ENCODE measurements at places on chromosomes 5 and 9. TPM values are rescaled to one million over a fixed set of nuclear protein-coding genes. Genes with fewer than 3 reads are reported as not detected.

NPM1 gene
- 526 TPM for total RNA-seq

GRCh38 chr5:141617682-141618029 is 1.1 kb downstream of the DIAPH1 start:
- DNase-seq, result no peak

ANXA1 gene
- total RNA-seq, result 1,420 TPM

GRCh38 chr9:100186356-100186755 is 87.3 kb downstream of the INVS start:
- no peak for DNase-seq

- DNase-seq, result no peak
Observed at GRCh38 chr9:8621416-8621815, 821.8 kb upstream of the DMAC1 start.

GRCh38 chr5:157541447-157542118 is 34.0 kb downstream of the ADAM19 start:
- DNase-seq, result no peak

KIF20A gene
- not detected for total RNA-seq

PLAA gene
- total RNA-seq, result 23.3 TPM

DNA sequence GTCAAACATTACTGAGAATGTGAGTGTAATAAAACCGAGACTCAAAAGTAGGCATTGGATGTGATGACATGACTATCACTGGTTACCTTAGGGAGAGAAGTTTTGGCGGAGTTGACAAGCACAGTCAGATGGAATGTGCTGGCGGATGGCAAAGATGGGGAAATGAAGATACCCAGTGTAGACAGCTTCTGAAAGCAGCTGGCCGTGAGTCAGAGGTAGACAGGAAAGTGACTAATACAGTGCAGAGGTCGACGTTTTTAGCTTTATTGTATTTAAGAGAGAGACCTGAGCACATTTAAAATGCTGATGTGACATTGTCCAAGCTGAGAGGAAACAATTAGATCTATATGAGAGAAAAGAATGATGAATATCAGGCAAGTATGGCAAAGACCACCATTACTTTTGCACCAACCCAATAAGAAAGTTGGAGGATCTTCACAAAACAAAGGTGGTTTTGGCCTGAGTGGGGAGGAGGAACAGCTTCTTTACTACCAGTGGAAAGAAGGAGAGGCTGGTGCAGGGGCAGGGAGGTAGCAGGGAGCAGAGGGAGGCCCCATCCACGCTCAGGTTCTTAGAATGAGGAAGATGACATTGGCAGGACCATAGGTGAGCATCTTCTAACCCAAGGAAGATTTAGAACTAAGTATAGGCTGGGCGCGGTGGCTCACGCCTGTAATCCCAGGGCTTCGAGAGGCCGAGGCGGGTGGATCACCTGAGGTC is 36.7 kb upstream of the KCNIP1 start:
- no peak for DNase-seq

- no peak for DNase-seq
Observed at GRCh38 chr9:134272302-134273023, 53.8 kb upstream of the RXRA start.

- no peak for DNase-seq
Observed at GRCh38 chr9:129665389-129665775, at the start of gene PRRX2. Gene PRRX2 (plus strand): TSS chr9:129665647. CDS start chr9:129665868, 221 bp downstream.

All from mesenteric fat pad (tissue), 1 donor.